ENCODE measurements at places on chromosomes 2 and 18.

DNA sequence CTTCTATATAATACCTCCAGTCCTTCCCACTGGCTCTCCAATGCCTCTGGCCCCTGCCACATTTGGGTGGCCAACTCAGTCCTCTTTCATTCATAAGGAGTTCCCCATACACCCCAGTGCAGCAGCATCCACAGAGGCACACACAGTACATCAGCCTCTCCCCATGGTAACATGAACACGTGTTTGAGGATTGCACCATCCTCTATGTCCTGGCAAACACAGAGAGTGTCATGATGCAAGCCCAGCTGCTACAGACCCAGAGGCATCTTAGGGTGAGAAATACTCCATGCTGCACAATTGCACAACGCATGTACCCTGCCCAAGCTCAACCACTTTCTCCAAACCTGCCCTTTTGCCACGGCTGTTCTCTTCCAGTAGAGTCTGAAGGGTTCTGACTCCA lies 11.5 kb downstream of the IGFBP5 start:
- no peak for DNase-seq

- no peak for DNase-seq
Observed at GRCh38 chr2:71500426-71501079, 47.2 kb downstream of the DYSF start.

GRCh38 chr2:112138159-112139032 lies at the start of gene FBLN7:
FBLN7 (plus strand) TSS chr2:112138385; CDS start chr2:112138656, 271 bp downstream.
- DNase-seq, result no peak

DNA sequence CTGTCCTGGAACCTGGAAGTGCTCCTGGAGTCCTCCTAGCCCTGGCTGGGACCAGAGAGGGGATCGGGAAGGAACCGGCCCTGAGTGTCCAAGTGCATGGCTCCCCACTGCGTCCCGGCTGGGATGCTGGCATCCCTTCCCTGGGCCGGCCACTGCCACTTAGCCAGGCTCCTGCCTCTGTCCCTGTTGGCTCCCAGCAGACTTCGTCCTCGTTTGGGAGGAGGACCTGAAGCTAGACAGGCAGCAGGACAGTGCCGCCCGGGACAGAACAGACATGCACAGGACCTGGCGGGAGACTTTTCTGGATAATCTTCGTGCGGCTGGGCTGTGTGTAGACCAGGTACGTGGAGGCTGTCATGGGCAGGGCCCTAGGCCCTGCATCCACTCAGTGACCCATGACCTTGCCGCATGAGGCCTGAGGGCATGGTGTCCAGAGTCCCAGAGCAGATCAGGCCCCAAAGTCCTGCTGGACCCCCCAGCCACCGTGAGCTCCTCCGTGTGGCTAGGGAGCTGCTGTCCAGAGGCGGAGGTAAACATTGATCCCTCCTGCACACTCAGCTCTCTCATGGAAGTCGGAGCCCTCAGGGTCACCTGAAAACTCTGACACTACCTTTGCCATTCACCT lies 7.1 kb downstream of the ANO7 start:
- no peak for DNase-seq

DNA sequence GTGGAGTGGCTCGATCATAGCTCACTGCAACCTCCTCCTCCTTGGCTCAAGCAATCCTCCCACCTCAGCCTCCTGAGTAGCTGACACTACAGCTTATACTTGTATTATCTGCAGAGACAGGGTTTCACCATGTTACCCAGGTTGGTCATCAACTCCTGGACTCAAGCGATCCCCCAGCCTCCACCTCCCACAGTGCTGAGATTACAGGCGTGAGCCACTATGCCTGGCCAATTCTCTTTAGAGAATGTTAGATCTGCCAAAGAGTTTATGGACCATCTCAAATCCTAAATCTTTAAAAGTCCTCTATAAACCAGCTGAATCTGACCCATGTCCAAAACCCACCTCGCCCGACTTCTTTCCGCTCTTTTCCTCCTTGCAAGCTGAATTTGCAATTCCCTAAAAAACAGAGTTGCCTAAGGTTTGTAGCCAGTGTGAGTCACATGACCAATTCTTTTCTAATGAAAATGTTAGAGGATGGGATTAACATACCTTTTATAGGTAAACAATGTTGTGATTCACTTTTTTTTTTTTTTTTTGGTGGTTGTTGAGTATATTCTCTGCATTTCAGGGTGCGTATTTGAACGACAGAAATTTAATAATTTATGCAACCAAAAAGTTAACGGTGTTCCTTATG lies 2.4 kb upstream of the PMAIP1 start:
- no peak for DNase-seq

GRCh38 chr18:68284236-68284780 lies 430.6 kb downstream of the TMX3 start:
- DNase-seq, result no peak

DNA sequence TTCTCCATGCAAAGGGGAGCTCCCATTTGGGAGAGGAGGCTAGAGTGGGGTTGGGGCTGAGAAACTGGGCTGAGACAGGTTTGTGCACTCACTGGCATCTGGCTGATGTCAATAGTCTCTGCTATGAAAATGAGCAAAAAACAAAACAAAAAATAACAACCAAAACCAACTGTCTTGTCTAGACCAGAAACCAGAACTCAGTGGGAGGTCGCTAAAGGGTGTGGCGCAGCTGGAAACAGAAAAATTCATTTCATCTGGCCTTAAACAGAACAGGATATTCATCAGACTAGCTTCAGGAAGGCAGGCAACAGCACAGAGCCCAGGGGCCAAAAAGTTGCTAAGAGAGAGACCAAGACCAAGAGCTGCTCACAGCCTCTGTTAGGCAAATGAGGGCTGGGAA lies 126.1 kb downstream of the THNSL2 start:
- no peak for DNase-seq

DNA sequence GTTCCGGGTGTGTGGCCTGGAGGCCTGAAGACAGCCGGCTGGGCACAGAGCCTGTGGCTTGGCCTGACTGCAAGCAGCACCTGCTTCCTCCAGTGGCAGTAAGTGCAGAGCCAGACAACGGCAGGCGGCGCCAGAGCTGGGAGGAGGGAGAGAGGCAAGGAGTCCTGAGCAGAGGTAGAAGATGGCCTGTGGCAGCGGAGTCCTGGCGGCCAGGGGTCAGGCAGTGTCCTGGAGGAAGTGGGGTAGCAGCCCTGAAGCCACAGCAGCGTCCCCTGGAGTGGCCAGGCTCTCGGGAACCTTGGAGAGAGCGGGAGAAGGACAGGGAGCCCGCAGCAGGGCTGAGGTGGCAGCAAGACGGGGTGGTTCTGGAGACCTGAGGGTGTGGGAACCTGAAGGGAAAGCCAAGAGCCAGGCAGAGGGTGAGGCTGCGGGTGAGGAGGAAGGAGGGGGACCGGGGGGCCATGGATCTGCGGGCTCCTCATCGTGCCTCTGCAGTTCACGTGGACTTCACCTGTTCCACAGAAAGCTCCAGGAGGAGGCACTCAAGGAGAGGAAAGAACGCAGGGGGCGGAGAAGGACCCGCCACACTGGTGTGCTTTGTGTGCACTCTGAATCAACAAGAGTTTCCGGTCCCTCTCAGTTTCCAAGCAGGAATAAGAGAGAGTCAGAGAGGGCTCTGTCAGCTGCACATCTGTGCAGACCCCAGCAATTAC lies 85.9 kb downstream of the USP40 start:
- peak; percentile 33 for DNase-seq

Measured in PC-9 (cell line).